ENCODE measurements at places on chromosomes 5 and 9.

- DNase-seq = no peak
Measured at GRCh38 chr9:131464354-131465000, 38.2 kb upstream of the POMT1 start.

GRCh38 chr9:136784997-136785361 is 6.2 kb upstream of the TMEM141 start:
- DNase-seq = no peak

- no peak for DNase-seq
Measured at GRCh38 chr9:34675048-34675714, 12.7 kb upstream of the CCL27 start.

GRCh38 chr5:165626161-165626560 is 2120.7 kb downstream of the MAT2B start:
- no peak for DNase-seq

GRCh38 chr9:2616692-2617377 is 4.8 kb upstream of the VLDLR start:
- DNase-seq = no peak
